ENCODE measurements at places on chromosomes 12 and 14.

- DNase-seq = peak; percentile 37
Observed at GRCh38 chr12:104167519-104168458, 29.8 kb upstream of the NFYB start.

DNA sequence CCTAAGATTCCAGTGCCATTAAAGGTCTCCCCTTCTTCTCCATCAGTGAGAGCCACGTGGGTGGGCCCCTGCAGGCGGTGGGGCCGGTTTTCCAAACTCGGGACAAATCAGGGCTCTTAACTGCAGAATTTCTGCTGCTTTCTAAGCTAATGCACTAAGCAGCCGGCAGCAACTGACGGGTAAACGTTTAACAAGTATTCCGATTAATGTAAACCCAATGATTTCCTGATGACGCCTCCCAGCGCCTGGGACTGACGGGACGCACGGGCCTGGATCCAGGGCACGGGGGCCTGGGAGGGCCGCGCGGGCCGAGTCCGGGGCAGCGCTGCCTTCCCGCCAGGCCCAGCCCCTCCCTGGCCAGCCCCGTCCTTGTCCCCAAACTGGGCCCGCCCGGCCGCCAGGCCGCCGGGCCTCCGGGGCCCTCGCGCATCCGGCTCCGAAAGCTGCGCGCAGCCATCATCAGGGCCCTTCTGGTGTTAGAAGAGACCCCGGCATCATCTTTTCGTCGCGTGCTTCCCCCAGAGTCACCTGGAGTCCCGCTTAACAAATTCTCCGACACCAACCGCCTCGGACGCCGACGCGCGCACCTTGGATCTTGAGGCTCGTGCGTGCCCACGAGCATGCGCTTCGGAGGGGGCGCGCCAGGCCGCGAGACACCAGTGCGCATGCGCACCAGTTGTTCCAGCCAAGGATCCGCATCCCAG lies at the start of gene MLH3:
Gene MLH3 (minus strand): TSS at position 616 of the 704 bp plus-strand sequence. CDS start 1,812 bp downstream, outside the sequence.
- DNase-seq = peak; percentile 82

DNA sequence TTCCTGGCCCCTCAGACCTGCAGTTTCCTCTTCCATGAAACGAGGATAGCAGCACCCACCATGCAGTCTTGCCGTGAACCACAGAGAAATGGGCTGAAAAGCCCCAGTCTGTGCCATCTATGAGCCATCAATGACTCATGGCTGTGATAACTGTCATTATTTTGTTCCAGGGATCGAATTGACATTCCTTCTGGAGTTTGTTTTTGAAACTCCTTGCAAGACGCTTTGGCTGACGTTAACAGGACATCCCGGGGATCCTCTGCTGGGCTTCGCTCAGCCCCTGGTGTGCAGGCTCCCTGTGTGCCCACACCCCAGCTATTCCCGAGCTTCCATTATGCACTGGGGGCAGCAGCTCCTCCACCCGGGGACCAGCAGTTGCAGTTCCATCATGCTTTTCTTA lies 33.8 kb downstream of the MMAB start:
- DNase-seq = no peak

GRCh38 chr12:1778911-1779310 lies 41.5 kb upstream of the LRTM2 start:
- DNase-seq = no peak

- no peak for DNase-seq
Observed at GRCh38 chr12:52742822-52743457, 34.2 kb downstream of the KRT76 start.

GRCh38 chr12:24054416-24054815 lies 104.9 kb upstream of the SOX5 start:
- DNase-seq = peak; percentile 13

GRCh38 chr14:65549429-65549828 lies 136.9 kb downstream of the FUT8 start:
- DNase-seq = no peak

DNA sequence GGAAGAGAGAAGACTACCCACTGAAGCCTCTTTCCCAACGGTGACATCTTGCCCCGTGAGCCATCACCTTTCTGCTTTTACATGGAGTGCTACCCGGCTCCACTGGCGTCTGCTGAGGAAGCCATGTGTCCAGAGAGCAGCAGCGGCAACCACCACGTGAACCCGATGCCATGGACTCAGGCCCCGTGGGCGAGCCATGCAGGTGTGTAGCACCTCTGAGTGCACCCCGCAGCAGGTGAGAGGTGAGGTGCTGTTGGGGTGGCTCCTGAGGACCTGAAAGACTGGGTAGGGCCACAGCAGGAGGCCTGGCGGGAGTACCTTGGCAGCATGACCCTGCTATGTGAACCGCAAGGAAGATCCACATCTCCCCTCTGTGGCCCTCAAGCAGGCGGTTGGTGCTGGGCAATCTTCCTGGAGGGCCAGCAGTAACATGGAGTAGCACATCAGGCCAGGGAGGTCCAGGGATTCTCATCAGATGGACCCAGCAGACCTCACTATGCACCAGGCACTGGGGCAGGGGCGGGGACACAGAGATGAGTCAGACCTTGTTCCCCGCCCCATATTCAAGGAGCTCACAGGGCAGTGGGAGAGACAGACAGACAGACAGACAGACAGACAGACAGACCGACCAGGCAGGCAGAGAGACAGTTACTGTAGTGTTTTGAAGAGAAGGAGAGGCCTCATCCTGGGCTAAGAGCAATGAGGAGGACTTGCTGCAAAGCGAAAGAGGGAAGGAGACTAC lies 129.6 kb downstream of the PAPOLA start:
- no peak for DNase-seq

DNA sequence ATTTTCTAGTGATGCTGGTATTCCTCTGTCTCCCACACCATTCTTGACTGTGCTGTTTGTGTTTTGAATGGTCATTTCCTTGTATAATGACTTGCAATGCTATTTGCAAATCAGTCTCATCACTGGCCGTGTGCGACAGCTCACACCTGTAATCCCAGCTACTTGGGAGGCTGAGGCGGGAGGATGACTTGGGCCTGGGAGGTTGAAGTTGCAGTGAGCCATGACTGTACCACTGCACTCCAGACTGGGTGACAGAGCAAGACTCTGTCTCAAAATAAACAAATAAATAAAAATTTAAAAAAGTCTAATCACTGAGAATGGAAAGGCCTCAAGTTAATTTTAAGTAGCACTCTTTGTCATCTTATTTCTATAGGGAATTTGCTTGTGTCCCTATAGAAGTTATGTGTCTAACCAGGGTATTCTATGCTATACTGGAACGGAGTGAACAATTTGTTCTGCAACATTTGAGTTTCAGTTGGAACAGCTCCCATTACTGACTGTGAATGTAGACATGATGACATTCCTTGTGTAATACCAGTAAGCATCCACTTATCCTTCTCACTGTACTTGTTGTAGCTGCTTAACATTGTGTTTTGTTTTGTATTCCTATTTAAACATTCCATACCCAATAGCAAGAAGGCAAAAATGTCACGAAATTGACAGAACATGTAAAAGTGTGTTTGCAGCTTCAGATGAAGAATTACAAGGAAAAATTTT lies 126.3 kb downstream of the MGST1 start:
- DNase-seq = no peak

DNA sequence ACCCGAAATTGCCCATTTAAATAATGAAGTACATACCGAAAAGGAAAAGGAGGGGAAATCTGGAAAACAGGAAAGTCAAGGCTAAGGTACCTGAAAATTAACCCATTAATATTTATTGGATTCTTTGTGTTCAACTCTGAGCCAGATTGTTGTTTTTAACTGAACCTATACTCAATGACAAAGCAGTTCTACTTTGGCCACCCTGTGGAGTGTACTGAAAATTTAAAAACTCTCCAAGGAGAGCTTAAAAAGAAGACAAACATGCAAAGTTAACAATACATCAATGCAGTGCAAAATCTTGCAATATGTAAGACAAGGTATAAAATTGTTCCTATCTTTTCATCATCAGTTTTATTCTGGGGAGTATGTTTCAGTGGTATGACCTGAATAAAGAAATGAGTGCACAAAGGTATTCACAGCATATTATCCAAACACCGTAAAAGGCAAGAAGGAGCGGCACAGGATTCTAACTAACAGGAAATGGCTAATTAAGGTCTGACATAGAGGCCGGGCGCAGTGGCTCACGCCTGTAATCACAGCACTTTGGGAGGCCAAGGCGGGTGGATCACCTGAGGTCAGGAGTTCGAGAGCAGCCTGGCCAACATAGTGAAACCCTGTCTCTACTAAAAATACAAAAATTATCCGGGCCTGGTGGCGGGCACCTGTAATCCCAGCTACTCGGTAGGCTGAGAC lies 1.7 kb downstream of the USP44 start:
- peak; percentile 11 for DNase-seq

DNA sequence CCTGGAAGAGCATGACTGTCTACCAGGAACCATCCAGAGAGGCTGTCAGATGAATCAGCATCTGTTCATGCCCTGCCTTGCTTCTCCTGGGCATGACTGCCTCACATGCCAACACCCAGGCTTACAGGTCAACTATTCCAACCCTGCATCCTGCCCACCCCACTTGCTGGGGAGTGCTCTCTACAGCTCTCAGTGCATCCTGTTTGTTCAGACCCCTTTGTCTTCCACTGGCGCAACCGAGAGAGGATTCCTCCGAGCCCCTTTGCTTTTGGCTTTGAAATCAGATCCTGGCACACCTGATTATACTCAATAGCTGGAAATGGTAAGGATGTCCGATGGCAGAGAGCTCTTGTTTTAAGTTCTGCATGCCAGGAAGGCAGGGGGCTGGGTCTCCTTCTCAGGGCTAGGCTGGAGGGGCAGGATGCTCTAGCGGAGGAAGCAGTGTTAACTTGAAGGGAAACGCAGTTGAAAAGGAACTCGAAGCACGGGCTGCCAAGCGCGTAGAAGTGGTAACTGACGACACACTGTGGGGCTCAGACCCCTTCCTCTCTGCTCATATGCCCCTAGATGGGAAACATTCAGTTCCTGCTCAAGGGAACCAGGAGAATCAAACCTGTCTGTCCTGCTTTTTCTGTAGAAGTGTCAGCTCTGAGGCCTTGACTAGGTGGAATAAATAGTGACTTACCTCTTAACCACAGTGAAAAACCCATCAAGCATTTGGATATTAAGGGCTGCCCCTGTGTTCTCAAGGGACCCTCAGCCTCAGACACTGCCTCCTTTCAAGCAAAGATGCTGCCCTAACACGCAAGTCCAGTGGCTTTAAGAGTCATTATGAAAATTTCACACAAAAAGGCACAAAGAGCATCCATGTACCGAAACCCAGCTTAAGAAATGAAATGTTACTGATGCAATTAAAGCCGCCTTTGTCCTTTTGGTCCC lies 297.5 kb downstream of the ZFP36L1 start:
- no peak for DNase-seq

- no peak for DNase-seq
Observed at GRCh38 chr12:124629789-124630480, 62.5 kb upstream of the NCOR2 start.

DNA sequence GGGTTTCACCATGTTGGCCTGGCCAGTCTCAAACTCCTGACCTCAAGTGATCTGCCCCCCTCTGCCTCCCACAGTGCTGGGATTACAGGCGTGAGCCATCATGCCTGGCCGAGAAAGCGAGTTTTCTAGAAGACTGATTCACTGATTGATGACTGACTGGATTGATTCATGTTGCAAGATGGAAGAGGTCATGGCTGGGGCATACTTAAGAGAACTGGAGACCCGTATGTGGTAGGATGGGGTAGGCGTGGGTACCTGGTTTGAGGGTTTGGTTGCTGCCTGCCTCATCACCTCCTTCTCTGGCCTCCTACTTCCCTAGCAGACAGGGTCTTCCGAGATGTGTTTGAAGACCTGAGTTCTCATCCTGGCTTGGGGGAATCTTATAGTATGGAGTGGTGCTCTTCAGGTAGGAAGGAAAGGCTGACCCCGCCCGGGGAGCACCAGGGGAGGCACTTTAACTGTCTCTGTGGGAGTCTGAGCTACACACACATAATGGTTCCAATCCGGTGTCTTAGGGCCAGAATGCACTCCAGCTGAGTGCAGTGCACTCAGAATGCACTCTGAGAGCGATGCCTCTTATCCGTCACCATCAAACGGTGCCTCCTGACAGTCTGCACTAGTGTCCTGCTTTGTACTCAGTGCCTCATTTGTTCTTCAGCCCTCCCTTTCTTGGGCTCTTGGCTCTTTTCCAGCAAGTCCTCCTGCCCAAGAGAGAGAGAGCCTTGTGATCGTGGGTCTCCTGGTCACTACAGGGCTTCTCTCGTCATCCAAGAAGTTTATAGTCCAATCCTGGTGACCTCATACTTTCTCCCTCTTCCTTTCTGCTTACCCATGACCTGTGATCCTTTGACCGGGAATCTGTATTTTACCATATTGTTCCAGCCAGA lies 19.7 kb downstream of the PLEKHG3 start:
- no peak for DNase-seq

GRCh38 chr14:82411298-82411697 lies 877.6 kb upstream of the SEL1L start:
- DNase-seq = no peak

GRCh38 chr14:61622051-61622450 lies 73.3 kb upstream of the HIF1A start:
- DNase-seq = no peak

- no peak for DNase-seq
Observed at GRCh38 chr12:45298721-45299692, 83.1 kb downstream of the ANO6 start.

DNA sequence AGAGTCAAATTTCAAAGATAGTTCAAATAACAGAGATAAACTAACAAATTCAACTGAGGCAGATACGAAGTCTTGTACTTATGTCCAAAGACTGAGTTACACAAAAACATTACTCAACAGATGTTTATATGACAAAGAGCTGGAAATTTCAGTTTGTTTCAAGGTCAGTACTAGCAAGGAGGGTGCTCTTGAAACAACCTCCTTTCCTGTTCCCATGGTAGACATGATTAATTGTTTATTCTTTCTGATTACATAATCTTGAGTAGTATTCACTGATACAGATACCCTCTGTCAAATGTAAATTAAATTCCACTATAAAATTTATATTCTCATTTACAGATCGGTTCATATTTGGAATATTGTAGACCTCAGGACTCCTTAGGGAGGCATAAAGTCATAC lies 23.4 kb downstream of the TSPAN8 start:
- DNase-seq = no peak

DNA sequence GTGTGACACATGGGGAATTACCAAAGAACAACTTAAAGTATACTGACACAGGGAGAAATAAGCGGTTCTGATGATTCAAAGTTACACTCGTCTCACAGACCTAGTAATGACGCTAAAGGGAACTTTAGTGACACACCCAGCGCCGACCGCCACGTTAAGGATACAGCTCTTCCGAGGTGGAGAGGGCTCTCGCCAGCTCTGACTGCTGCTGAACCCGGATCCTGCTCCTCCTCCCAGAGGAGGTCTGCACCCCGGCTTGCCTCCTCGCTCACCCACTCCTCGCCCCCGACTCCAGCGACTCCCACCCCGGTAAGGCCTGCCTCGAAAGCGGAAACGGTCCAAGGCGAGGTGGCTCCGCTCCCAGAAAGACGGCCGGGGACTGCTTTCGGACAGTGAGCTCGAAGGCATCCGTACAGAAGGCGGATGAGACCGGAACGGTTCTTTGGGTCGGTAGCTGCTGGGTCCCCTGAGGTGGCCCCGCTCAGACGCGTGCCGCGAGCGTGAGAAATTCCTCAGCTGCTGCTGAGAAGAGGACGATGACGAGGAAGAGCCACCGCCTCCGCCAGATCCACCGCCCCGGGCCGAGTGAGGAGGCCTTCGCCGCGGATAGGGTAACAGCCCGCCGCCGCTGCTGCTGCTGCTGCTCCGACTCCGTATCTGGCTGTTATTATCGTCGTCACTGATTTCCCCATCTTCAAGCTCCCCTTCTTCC lies 643 bp downstream of the ZFC3H1 start:
- DNase-seq = peak; percentile 20
